ENCODE measurements at places on chromosomes 5 and 9. TPM values are rescaled to one million over a fixed set of nuclear protein-coding genes. Genes with fewer than 3 reads are reported as not detected.

Gene NIPAL4
- not detected for total RNA-seq

Gene PCDHGA2
- 6.6 TPM for total RNA-seq

Gene SPINK7
- not detected for total RNA-seq

Gene CCDC192
- not detected for total RNA-seq

Gene FAXDC2
- 14.9 TPM for total RNA-seq

Gene CATSPER3
- 0.17 TPM for total RNA-seq

Gene IFNB1
- total RNA-seq, result not detected

Gene ADAMTS13
- total RNA-seq, result 6.0 TPM

Gene NPM1
- 1,888 TPM for total RNA-seq

Gene RETREG1
- 1.0 TPM for total RNA-seq

Gene JAK2
- 15.4 TPM for total RNA-seq

Data from smooth muscle cell of trachea (primary cell).